Aorta (tissue), 5 donors: ENCODE measurements at places on chromosomes 1 and 21. TPM values are rescaled to one million over a fixed set of nuclear protein-coding genes. Genes with fewer than 3 reads are reported as not detected.

DNA sequence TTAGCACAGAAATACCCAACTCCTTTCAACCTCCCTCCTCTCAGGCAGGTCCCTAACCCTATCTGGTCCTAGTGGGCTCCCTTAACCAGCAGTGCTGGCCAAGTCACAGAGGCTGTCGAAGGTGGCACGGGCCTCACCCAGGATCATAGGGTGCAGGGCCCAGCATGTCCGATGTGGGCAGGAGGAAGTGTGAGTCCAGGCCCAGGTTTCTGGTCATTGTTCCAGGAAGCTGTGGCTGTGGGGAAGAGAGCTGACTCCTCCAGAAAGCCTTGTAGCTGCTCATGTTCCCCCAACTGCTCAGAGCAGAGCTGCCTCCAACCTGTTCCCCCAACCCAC lies 2.4 kb downstream of the CCDC17 start:
- H3K4me3 ChIP-seq = no peak overlapping the region
- no peaks in the 10 kb centered on the region for H3K27me3 ChIP-seq
- no peaks in the 10 kb centered on the region for H3K36me3 ChIP-seq
- no peak overlapping the region for H3K27ac ChIP-seq

DNA sequence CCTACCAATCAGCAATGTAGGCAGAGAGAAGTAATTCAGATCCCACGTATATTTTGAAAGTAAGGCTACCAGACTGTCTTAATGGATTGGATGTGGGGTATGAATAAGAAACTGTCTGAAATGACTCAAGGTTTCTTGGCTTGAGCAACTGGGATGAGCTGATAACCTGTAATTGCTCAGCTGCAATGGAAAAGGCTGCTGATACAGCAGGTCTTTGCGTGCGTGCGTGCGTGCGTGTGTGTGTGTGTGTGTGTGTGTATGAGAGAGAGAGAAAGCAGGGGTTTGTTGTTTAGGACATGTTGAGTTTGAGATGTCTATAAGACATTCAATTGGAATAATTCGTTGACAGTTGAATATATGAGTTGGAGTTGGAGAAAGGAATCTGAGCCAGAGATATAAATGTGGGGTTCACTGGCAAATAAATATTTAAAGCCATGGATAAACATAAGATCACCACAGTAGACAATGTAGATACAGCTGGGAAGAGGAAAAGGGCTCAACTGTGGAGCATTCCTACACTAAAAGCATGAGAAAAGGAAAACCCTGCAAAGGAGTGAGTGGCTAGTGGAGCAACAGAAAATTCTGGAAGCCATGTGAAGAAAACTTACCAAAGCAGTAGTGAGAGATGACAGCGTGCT lies 72.9 kb downstream of the UCHL5 start:
- no peak overlapping the region for H3K27ac ChIP-seq
- H3K27me3 ChIP-seq = no peaks in the 10 kb centered on the region
- no peaks in the 10 kb centered on the region for H3K36me3 ChIP-seq
- no peak overlapping the region for H3K4me3 ChIP-seq

DNA sequence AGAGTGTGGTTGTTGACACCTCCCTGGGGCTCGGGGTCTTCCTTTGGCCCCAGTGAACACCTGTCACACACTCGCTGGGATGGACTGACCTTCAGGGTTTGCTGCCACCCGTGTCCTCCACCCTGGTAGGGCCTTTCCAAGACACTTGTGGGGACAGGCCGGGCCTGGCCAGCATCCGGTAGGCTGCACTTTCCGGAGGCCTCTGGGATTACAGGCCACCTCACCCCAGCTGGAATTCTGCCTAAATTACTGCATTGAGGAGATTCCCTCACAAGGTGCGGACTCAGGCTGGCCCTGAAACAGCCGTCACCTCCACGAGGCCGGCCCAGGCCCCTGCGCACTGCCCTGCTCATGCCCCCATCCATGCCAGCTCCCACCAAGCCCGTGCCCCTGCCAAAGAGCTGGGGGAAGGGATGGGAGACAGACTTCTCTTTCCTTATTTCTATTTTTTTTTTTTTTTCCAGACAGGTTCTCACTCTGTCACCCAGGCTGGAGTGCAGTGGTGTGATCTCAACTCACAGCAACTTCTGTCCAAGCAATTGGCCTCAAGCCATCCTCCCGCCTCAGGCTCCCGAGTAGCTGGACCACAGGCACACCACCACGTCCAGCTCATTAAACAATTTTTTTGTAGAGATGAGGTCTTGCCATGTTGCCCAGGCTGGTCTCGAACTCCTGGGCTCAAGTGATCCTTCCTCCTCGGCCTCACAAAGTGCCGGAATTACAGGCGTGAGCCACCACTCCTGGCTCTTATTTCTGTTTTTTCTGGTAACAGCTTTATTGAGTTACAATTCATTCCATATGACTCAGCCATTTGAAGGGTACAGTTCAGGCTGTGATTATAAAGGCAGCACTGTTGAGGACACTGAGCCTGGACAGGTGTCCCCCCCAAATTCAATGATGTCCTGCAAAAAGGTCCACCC lies 11.3 kb downstream of the CSTB start:
- H3K4me3 ChIP-seq = no peak overlapping the region
- no peaks in the 10 kb centered on the region for H3K36me3 ChIP-seq
- H3K27ac ChIP-seq = no peak overlapping the region
- DNase-seq = no peak
- no peaks in the 10 kb centered on the region for H3K4me1 ChIP-seq
- no peaks in the 10 kb centered on the region for H3K27me3 ChIP-seq

- no peaks in the 10 kb centered on the region for H3K36me3 ChIP-seq
- no peaks in the 10 kb centered on the region for H3K27me3 ChIP-seq
- H3K4me3 ChIP-seq = no peak overlapping the region
Observed at GRCh38 chr1:21308847-21309652, 18.8 kb upstream of the ECE1 start.

GSTM1 gene
- total RNA-seq = not detected

PPT1 gene
- total RNA-seq = 80.5 TPM

FCGR2B gene
- 68.6 TPM for total RNA-seq
